ENCODE measurements at places on chromosomes 5 and 9.

- DNase-seq, result peak; percentile 21
These were observed 14.0 kb downstream of the ATP10B start for GRCh38 chr5:160837749-160838593.

DNA sequence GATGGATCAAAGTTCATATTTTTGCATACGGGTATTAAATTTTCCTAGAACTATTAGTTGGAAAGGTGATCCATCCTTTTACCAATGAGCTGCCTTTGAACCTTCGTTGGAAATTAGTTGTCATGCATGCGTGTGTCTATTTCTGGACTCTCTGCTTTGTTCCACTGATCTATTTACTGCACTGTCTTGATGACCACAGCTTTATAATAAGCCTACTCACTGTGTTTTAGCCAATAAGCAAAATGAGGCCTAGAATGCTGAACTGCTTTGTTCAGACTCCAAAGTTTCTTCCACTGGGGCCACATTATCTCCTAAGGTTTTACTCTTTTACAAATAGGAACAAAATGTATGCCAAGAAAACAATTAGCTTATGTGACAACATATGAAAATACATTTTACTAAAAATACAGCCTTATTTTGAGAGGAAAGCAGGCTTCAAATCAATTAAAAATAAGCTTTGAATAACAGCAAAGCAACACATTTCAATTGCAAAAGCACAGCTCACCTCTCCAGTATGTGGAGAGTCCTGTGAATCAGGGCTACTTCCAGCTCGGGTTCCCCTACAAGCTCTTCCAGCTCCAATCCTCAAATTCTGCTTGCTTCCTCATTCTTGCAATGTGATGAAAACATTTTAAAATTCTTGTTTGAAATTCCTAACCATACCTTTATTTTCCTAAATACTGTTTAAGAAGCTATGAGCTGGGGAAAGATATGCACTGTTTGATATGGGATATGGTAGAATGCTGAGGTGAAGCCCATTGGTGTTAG is 72.0 kb downstream of the RETREG1 start:
- DNase-seq, result no peak

DNA sequence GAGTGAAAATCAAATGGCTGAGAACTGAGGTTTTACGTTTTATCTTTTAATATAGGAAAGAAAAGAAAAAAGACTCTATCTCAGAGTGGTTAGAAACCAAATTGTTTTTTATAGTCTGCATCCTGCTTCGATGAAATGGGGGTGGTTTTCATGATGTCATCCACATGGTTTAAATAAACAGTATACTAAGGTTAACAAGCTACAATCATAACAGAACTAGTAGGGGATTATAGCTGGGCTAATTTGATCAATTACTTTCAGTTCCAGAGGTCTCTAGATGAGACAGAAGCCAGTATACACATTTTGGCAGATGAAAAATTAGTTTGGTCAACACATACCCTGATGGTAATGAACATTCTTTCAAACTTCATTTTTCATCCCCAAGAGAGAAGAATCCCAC is 106.3 kb upstream of the SNX2 start:
- no peak for DNase-seq

DNA sequence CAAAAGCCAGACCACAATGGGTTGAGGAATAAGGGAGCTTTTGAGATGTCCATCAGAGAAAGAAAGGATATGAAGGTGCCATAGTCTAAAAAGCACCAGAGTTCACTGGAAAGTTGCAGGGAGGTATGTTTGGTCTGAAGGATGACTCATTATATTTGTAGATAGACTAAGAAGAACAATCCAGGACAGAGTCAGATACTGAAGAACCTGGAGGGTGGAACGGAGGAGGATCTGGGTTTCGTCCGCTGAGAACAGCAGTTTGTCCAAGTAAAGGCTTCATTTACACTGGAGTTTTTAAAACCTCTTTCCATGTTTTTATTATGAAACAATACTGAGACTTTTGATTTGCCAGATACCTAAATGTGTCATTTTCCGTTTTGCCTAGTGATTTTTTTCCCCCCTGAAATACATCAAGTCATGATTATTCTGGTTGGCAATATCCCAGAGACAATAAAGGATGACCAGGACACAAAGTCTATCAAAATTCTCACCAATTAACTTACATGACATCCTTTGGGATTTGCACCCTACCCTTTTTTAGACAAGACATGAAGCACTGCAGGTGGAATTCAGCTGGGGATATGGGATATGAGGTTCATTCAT is 219.9 kb downstream of the MLLT3 start:
- DNase-seq, result no peak

- DNase-seq, result no peak
These were observed 6.0 kb downstream of the PCDHGC5 start for GRCh38 chr5:141494761-141495452.

DNA sequence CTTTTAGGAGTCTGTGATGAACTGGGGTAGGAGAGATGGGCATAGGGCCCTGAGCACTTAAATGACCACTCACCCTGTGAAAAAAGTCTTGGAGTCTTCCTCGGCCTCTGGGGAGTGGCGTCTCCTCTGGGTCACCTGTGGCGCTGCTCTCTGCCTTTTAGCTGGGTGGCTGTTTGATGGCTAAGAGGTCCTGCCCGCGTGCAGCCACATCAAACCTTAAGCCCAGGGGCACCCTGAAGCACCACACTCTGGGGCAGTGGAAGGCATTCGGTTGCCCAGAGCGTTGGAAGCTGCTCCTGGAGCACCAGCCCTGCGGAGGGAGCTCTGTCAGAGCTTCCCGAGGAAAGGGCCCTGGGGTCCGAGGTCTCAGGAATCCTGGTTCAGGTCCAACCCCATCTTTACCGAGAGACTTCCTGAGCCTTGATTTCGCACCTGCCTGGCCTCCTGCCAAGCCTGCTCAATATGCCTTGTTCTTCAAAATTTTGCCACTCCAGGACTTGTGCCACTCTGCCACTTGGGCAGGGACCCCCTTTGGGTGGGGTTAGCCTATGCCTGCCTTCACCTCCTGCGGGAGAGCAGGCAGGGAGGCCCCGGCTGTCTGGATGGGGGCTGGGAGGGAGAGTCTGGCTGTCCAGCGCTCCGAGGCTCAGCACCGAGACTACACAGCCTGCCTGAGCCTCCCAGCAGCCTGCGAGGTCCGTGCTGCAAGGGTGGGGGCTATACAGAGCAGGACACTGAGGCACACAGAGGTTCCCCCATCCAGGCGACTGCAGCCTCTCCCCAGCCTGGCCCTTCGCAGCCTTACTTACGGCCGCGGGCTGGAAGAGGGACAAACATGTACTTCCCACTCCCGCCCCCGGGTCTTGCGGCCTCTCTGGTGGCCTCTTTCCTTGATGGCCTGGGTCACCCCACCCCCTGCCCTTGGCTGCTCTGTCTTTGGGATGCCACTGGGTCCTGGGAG is 63.4 kb upstream of the RNU6ATAC start:
- no peak for DNase-seq

- DNase-seq, result no peak
These were observed 177.2 kb upstream of the MAP3K1 start for GRCh38 chr5:56638061-56638621.

DNA sequence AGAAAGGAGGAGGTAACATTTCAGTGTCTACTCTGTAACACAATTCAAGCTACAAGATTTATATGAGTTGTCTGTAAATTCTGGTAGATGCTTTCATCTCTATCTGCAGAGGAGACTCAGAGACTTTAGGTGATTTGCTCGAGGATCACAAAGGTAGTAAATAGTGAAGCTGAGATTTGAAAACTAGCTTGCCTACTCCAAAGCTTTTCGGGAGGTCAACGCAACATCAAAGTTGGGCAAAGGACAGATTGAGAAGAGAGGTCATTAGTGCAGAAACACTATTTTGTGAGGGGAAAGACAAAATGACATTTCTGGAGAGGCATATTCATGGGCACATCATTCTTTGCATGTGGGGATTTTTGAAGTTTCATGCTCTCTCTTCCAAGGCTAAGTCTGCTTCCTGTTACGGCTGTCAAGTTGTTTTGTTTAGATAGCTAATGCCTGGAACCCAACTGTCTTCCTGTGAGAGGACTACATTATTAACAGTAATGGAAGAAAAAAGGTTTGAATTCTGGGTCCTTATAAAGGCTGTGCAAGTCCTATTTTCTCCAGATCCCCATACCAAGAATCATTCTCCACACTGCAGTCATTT is 413.5 kb upstream of the ZNF462 start:
- no peak for DNase-seq

DNA sequence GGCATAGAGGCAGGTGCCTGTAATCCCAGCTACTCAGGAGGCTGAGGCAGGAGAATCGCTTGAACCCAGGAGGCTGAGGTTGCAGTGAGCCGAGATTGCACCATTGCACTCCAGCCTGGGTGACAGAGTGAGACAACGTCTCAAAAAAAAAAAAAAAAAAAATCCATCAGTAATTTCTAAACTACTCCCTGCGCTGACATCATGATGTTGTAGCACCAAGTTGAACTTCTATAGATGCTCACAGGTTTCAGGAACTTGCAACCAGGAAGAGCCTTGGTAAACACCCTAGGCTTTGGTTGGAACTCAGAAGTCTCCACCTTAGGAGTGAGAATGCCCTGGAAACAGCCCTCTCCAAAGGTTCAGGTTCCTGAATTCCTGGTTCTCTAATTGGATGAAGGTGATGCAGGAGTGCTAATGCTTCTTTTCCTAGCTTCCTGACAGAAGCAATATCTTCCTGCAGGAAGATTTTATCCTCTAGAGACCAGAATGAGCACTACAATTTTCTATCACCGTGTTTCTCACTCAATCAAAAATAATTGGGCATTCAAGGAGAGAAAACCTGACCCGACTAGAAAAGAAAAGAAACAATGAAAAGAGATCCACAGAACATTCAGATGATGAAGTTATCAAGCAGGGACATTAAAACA is 469.6 kb downstream of the GADD45G start:
- no peak for DNase-seq

- no peak for DNase-seq
These were observed 106.8 kb upstream of the RASGRF2 start for GRCh38 chr5:80853413-80853812.

DNA sequence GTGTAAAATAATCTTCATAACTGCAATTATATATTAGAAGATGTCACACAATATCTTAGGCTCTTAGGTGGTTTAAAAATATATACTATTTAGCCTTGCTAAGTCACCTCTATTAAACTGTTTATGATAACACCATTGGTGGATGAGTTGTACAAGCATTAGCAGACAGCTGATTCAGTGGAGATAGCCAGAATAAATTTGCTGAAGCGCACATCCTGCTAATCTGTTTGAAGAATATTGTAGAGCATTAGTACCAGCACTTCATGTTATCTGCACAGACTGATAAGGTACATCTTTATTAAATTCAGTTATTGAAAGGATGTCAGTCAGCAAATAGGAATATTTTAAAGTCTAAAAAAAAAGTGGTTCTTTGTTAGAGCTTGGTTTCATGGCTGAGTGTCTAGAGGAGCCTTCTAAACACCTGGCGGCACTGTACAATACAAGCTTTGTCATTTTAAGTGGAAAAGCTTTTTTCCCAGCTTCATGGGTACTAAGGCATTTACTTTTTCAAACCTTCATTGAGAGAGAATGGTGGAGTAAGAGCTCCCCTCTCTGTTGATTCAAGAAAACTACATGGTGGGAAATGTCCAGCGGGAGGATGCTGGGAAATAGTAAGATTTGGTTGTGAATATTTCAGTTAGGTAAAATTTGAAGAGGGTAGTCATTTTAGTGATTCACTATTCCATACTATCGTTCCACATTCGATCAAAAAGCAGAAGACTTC is 275.1 kb downstream of the SLF1 start:
- DNase-seq, result no peak

- peak; percentile 77 for DNase-seq
These were observed 35.0 kb downstream of the IPPK start for GRCh38 chr9:92634712-92635605.

DNA sequence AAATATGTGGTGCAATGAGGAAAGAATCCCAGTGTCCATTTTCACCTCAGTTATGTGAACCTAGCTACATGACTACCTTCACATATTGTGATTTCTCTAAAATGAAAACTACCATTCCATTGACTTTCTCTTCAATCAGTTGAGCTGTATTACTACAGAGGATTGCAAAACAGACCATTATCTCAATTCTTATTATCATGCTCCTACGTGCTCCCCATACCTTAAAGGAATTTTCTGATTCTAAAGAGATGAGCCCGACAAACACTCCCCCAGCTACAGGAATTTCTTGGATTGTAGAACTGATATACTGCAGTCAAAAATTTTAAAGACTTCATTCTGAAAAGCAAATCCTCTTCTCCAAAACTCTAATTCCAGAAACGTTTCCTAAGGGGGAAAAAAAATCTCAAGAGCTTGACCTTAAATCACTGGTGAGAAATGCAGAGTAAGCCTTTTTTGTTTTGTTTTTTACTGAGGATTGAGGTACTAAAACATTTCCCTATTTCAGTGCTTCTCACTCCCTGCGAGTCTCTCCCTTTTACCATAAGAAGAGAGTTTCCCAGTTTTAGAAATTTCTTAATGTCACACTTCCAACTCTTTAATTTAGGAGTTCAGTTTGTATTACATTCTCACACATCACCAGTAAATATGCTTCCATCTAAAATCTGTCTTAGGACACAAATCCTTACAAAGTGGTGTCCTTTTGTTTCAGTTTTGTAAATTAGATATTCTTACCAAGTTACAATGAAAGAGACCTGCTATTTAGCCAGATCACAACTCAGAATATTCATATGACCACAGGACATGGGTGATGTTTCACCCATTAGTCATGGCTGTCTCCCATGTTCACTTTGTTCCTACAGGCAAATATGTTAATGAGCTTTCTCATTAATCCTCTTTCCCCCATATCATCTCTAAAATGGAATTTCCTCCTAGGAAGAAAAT is 203.8 kb downstream of the TSSK1B start:
- peak; percentile 23 for DNase-seq

GRCh38 chr5:1654786-1655495 is 131.2 kb upstream of the LPCAT1 start:
- no peak for DNase-seq

DNA sequence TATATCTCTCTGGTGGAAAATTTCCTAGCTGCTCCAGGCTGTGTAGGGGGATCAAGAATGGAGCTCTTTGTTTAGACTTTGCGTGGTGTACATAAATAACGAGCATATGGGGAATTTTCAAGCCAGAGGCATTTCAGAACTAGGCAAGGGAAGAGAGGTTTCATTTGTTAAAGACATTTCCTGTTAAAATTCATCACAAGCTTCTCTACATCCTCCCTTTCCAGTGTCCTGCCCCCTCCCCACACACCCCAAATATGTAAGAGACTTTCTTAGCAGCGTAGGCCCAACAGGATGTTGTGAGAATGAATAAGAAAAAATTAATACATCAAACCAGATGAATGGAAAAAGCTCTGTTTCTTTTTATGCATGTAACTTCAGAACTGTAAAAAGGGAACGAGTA is 150.3 kb downstream of the GPBP1 start:
- DNase-seq, result no peak

DNA sequence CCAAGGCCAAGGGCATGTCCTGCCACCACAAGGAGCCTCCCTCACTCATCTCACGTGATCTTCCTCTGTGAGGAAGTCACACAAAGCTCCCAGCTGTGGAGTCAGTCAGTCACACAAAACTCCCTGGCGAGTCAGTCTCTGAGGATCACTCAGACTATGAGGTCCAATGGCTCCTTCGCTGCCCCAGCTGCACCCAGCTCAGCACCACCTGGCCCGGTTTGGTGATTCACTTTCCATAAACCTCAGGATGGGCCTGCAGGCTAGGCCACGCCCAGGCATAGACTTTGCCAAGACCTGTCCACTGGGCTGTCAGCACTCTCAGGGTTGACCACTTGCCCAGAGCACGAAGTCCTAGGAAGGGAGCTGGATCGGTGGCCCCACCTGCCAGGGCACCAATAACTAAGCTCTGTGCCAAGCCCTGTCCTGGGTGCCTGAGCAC is 233.8 kb downstream of the HSPA4 start:
- peak; percentile 84 for DNase-seq

Data from suppressor macrophage treated with lipopolysaccharide for 1 hour (primary cell).